ENCODE measurements at places on chromosomes 6 and 20.

DNA sequence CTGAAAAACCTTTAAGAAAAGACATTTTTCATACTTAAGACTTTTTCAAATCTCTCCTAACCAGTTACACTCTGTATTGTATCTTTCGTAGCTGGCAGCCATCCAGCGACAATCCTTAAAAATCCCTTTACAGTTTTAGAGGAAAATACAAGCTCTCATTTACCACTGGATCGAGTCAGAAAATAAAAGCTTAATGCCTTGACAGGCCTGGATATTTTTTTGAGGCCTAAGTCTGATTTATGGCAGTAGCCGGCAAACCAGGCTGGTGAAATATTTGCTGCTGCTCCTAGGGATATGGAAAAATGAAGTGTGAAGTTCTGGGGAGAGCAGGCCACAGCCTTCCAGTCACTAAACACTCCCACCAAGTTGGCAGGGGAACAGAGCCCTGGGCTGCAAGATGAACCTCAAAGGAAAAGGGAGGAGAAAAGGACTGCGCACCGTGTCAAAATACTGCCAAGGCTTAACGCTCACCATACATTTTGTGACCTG lies 213.0 kb upstream of the SUPT3H start:
- DNase-seq = no peak

GRCh38 chr6:98529364-98529763 lies 305.0 kb upstream of the POU3F2 start:
- DNase-seq = no peak

DNA sequence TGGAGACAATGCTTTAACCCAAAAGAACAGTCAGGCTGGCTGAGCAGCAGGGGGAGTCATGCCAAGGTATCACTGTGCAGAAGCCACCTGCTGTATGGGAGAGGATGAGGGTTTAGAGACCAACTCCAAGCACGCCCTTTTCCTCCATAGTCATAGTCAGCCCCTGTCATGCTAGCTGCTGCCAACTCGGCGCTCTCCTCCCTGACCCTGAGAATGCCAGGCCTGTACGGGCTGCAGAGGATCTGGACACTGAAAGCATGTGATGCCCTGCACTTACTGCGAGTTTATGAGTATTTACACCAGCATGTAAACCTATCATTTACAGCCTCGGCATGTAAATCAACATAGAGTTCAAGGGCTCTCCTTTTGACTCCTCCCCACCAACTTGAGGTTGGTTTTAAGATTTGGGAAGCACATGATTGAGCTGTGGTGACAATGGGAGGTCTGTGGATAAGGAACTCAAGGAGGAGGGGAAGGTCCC lies 11.7 kb upstream of the SCUBE3 start:
- no peak for DNase-seq

DNA sequence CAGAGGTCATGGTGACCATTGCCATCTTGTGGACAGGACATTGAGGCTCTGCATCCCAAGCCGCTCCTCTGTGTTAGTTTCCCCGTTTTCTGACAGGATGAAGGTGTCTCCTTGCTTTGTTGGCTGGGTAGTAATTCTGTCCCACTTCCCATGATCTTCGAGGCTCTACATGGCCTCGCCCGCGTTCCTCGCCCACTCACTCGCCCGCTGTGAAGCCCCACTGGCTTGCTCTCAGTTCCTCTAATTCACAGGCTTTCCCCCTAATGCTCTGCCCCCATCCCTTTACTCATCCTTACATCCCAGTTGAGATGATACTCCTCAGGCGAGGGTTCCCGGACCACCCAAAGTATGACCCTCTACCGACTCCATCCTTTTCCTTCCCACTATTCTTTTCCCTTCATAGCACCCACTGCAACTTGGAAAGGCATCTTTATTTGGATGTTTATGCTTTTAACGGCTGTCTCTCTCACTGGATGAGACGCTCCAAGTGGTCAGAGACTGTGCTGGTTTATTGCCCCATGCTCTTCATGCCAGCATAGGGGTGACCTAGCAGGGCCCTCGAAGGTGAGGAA lies 511 bp upstream of the SLC35B2 start:
- no peak for DNase-seq
